CD4-positive, alpha-beta T cell treated with Interleukin-15 for 4 hours (primary cell): ENCODE measurements at places on chromosomes 5 and 9.

- no peak for DNase-seq
Observed at GRCh38 chr5:59817536-59817935, 76.0 kb downstream of the PDE4D start.

GRCh38 chr9:4883326-4883873 is 90.7 kb downstream of the RCL1 start:
- no peak for DNase-seq

DNA sequence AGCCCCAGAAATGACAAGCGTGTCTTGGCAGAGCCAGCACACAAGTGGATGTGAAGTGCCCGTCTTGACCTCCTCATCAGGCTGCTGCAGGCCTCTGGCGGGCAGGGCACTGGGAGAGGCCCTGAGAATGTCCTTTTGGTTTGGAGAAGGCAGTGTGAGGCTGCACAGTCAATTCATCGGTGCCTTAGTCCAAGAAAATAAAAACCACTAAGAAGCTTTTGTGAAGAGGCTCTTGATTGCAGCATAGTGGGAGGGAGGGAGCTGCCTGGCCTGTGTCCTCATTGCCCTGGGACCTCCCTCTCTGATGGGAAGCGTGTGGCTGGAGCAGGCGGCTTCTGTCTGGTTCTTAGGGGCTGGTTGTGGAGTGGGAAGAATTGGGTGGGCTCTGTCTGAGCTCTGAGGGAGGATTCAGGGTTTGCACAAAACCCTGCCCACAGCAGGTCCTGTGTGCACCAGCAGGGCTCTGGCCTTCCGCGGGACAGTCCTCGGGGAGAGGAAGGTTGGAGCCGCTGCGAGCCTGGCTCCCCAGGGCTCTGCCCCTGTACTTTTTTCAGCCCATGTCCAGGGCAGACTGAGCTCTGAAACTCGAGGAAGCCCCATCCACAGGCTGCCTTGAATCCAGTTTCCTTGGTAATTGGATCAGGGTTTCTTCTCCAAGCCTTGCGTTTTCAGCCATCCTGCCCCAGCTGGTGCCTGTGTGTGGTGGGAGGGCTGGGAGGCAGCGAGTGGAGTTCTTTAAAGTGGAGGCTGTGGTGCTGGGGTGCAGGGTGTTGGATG is 1.1 kb downstream of the HRCT1 start:
- DNase-seq, result no peak

- no peak for DNase-seq
Observed at GRCh38 chr5:92887254-92887653, 693.8 kb downstream of the NR2F1-AS1 start.

DNA sequence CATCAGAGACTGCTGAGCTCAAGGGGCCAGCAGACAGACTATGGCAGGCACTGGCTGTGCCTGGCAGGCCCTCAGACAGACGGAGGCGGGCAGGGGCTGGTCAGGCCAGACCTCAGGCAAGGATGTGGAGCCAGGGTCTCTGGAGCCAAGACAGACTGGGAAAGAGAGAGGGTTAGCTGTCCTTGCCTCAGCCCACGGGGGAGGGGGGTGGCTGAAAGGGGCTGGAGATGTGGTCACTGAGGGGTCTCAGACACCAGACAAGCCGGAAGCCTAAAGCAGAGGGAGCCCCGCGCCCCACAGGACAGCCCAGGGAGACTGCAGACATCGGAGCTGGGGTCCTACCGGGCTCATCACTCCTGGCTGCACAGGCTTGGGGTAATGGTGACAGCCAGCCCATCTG is 141.2 kb upstream of the FOXD4L5 start:
- DNase-seq, result no peak

DNA sequence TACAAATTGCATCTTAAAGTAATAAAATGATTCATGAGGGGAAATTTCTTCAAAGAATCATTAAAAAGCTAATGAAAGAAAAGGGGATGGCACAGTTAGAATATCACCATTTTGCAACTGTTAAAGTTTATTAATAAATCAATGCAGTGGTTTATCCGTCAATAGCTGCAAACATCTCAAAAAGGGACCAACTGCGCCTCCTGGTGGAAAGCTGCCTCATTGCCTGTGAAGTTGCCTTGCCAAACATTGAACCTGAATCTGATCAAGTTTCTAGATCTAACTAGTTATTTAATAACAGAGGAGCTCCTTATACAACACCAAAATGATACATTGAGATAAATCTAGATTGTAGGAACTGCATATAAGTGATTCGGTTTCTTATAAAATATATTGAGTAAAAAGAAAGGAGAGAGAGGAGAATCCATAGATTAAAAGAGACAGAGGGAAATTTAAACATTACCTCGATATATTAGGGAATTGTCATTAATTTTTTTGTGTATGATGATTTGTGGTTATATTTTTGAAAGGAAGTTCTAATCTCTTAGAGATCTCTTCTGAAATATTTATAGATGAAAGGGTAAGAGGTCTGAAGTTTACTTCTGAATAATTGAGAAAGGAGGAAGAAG is 6.9 kb upstream of the NDUFB6 start:
- peak; percentile 83 for DNase-seq

DNA sequence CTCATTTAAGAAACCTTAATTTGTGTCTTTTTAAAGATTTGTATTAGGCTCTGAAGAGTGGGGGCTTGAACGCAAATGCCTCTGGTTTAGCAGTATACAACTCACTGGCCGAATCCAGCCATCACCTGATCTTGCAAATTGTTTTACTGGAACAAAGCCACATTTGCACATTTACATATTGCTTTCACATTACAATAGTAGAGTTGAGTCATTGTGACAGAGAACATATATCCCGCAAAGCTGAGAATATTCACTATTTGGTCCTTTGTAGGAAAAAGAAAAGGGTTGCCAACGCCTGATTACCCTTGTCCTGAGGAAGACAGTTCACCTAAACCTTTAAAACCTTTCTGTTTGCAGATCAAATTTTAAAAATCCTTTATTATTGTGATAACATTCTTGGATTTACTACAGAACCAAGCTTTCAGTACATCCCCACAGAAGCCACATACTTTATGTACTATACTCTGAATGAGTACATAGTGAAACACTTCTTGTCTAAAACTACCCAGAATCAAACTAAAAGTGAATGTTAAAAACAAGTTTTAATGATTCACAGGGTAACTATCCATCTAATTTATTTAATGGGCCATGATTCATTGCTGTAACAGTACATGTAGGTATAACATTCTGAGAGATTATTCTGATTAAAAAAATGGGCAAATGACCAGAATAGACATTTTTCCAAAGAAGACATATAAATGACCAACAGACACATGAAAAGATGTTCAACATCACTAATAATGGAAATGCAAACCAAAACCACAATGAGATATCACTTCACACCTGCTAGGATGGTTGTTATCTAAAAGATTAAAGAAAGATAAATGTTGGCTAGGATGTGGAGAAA is 161.0 kb downstream of the SLC25A46 start:
- DNase-seq, result no peak

GRCh38 chr5:160356550-160357347 is 13.7 kb downstream of the C1QTNF2 start:
- no peak for DNase-seq

DNA sequence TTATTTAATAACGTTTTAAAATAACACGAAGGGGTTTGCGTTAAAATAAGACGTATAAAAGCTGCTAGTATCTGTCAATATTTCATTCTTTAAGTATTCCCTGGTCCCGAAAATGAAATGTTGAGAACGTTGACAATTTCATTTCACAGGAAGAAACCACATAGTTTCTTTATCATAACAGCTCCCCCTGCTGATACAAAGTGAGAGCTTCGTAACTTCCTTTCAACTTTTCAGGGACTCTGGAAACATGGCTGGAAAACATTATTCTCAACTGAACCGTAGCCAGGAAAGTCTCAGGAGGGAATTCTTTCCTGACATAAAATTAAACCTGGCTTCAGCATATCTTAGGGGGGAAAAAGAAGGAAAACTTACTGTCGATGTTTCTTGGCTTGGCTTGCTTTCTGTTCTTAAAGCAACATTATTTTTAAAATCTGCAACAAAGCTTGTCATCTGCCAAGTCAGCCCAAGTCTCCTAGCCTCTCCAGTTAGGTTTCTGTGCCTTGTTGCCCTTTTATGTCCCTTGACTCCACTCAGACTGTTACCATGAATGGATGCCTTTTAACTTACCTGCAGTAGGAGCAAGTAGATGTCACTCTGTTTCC is 122.9 kb upstream of the DAB2 start:
- peak; percentile 43 for DNase-seq

DNA sequence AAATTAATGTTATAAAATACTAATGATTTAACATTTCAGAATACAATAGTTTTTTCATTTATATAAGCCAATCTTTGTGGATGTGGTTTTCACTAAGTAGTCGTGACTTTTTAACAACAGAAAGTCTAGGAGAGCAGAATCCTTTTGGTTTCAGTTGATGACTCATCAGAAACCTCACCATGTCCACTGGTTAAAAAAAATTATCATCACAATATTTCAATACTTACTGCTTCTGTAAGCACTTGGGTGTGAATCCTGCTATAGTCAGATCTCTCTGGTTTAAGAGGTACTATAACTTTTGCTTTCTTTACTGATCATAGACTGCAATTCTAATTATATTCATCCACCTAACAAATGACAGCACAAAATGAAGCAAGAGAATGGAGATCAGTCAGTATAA is 77.2 kb downstream of the MRPS30 start:
- no peak for DNase-seq

DNA sequence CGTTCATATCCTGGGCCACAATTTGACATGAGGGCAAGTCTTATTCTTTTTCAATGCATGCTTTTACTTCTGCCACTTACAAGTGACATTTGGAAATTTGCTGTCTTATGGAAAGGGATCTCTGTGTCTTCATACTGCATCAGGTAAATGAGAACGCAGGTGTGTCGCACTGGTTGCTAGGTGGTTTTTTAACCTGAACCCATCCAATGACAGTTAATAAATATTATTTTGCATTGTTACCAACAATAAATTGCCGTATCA is 1.1 kb downstream of the ADAMTS16 start:
- DNase-seq, result no peak

GRCh38 chr5:31692561-31693221 is 53.8 kb downstream of the PDZD2 start:
- no peak for DNase-seq

DNA sequence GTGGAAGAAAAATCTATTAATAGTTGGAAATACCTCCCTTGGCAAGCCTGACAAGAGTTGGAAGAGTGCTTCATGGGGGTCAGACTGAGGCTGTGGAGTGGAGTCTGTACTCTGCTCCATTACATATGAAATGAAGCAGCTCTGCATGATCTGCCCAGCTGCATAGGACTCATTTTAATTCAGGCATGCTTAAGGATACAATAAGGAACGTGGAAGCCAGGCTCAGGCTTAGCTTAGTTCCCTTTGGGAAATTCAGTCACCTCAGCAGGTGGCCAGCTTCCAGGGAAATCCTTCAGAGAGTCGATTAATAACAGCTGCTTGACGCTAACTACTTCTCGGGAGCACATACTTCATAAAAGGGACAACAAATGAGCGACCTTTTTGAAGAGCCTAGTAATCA is 1672.9 kb upstream of the WWC1 start:
- no peak for DNase-seq

DNA sequence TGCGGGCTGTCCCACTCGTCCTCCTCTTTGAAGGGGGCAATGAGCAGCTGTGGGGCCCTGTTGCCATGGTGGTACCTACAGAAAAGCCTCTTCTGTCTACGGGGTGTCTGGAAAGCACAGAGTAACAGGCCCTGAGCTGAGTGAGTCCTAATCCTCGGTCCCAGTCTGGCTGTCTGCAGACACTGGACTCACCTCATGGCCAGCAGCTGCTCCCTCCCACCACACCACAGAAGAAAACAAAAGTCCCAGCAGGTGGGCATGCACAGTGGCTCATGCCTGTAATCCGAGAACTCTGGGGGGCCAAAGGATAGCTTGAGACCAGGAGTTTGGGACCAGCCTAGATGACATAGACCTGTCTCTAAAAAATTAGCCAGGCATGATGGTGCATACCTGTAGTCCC is 19.9 kb downstream of the P4HA2 start:
- no peak for DNase-seq

DNA sequence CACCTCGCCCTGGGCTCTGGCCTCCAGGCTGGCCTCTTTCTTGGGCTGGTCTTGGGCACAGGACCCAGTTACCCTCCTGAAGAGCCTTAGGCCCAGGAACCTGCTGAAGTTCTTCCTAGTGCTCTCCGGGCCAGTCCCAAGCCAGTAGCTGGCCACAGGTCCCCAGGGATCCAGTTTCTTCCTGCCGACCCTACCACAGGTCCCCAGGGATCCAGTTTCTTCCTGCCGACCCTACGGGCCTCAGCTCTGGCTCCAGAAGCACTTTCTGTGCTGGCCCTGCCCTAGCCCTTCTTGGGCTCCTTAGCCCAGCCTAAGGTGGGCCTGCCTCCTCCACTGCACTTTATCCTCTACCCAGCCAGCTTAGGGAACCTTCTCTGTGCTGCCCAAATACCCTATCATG is 18.2 kb upstream of the CACFD1 start:
- DNase-seq, result no peak

DNA sequence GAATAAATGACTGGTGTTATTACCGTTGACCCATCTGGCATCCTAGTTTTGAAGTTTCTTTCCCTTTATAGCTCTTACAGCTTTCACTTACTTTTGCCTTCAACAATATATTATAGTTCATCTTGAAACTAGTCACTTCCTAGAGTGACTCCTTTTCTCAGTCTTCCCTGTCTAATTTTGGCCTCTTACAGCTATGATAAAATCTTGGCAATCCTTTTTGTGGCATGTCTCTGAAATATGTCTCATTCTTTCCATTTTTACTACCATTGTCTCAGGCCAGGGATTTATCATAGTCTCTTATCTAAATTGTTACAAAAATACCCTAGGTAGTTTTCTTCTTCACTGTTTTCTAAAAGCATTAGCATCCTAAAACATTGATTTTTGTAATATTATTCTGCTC is 621.3 kb upstream of the ZNF608 start:
- DNase-seq, result no peak

DNA sequence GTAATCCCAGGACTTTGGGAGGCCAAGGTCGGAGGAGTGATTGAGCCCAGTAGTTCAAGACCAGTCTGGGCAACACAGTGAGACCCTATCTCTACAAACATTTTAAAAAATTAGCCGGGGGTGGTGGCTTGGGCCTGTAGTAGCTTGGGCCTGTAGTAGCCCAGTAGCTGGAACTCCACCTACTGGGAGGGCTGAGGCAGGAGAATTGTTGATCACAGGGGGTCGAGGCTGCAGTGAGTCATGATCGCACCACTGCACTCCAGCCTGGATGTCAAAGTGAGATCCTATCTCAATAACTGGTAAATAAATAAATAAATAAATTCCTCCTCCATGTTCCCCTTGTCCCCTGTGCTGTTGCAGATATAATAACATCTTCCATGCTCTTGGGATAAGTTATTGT is 14.3 kb downstream of the VCAN start:
- DNase-seq, result no peak

GRCh38 chr5:151255621-151256286 is 2.8 kb downstream of the GM2A start:
- DNase-seq, result no peak

- DNase-seq, result no peak
Observed at GRCh38 chr5:90171466-90171865, 238.1 kb downstream of the CETN3 start.

- DNase-seq, result no peak
Observed at GRCh38 chr9:13278023-13278367, 1.5 kb downstream of the MPDZ start.
